T follicular helper cell (primary cell): ENCODE measurements at places on chromosomes 2 and 18.
A peak's percentile ranks its signal among the peaks of the same experiment; 100 is the strongest.

DNA sequence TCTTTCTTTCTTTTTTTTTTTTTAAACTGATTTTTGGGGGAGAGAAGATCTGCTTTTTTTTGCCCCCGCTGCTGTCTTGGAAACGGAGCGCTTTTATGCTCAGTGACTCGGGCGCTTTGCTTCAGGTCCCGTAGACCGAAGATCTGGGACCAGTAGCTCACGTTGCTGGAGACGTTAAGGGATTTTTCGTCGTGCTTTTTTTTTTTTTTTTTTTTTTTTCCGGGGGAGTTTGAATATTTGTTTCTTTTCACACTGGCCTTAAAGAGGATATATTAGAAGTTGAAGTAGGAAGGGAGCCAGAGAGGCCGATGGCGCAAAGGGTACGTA, 587 bp downstream of the MEIS1 start:
- no peak for DNase-seq

GRCh38 chr2:120678251-120678650, 57.4 kb upstream of the GLI2 start:
- no peak for DNase-seq

DNA sequence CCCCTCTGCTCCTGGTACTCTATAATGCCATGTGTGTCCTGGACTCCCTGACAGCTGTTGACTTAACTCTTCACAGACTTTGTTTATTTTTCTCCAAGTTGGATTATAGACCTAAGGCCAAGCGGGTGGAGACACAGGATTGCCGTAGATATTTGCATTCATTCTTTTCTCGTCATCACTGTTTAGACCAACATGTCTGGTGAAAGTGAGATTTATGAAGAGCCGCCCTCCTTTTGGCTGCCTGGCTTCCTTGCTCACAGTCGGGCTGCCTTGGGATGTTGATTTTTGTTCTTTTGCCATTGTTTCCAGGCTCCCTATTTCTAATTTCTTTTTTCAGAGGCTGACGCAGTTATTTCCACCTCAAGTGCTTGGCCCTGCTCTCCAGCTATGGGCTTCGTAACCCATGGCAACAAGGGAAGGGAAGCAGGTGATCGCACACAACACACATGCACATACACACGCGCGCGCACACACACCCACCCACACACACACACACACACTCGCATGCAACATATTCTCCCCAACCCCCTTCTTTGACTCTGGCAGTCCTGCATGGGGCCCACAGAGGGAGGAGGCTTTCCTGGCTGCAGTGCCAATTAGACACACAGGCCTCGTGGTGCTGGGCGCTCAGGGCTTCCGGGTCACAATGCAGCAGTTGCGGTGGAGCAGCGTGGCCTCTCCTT, 296.5 kb downstream of the MTX2 start:
- DNase-seq = no peak

GRCh38 chr2:86368161-86368824, 30.9 kb upstream of the REEP1 start:
- peak; percentile 8 for DNase-seq

DNA sequence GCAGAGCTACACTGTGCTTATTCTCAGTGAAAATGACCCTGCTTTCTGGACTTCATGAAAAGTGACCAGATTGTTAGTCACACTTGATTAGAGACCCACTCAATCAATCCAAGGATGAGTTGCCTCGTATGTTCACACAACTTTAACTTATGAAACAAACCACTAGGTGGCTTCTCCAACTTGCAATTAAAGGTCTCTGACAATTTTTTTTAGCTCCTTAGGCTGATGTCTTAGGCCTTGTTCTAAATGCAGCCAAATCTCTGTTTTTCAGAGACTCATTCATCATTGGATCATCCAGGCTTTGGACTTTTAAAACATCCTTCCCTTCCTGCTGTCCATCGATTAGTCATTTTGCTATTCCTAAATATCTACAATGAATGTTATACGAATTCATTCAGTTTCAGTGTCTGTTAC, 63.4 kb downstream of the MREG start:
- no peak for DNase-seq

DNA sequence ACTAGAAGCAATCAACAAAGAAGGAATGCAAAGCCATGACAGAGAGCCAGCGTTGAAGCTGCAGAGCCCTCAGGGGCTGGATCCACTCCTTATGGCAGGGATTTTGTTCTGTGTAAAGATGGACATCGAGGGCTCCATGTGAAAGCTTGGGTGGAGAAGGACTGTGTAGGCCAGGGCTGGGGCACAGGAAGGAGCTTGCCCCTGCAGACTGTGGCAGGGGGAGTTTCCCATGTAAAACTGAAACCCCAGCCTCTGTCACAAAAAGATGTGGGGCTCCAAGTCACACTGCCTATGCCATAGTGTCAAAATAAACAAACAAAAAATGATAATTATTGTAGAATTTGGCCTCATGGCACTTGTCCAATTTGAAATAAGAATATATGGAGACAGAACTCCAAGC, 408.7 kb upstream of the HS6ST1 start:
- no peak for DNase-seq

DNA sequence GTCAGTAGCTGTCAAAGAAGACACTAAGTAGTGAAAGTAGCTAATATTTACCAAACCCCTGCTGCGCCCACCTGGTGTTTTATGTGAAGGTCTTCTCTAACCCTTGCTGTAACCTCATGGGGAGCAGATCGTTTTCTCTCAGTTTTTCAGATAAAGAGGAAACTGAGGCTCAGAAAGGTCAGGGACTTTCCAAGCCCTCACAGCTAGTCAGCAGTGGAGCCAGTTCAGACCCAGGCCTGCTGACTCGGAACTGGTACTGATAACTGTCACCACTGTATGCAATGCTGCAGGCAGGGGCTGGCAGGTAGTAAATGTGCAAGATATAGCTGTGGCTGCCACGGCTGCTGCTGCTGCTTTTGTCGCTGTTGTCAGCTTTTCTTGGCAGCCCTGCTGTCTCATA, 69.1 kb downstream of the LRRFIP1 start:
- DNase-seq = no peak

GRCh38 chr2:9106338-9107167, 100.1 kb upstream of the ASAP2 start:
- no peak for DNase-seq

- DNase-seq = no peak
Observed at GRCh38 chr2:18402-19271, 27.7 kb downstream of the FAM110C start.
